ENCODE measurements at places on chromosomes 5 and 9.

DNA sequence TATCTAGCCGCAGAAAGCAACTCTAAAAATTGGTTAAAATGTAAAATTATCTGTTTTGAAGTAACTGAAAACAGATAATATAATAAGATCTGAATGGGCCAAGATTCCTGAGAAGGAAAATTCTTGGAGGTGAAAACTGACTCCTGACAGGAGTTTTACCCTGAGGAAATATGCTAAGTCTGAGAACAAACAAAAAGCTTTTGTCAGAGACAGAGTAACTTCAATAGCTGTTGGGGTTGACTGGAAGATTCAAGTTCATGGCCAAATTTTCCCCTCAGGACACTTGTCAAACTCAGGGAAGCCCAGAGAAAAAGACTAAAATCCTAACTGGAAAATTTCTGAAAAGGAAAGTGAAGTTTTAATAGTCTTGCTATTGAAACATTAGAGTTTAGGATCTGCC is 5.7 kb downstream of the PCDHB4 start:
- no peak for DNase-seq

DNA sequence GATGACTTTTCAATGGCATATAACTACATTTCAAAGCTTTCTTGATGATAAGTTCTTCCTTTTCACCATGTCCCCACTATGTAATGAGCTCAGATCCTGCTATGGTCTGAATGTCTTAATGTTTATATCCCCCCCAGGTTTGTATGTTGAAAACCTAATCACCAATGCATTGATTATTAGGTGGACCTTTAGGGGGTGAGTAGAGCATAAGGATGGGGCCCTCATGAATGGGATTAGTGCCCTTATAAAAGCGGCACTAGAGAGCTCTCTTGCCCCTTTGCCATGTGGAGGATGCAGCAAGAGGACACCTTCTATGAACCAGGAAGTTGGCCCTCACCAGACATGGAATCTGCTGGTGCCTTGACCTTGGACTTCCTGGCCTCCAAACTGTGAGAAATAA is 316.8 kb downstream of the ARHGEF28 start:
- no peak for DNase-seq

DNA sequence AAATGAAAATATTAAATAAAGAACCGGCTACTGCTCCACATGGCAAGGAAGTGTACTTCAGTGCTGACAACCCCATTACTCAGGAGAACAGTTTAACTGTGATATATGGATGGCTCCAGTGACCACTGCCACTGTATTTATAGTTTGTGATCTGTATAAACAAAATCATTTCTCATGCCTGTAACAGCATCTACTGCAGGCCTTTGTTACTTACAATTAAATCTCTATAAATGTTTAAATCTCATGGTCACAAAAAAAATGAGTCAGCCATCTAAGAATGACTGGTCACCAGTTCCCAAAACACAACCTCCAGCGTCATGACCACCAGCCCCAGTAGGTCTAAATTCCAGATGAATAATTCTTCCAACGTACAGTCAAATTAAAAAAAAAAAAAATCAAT is 24.6 kb downstream of the SERINC5 start:
- no peak for DNase-seq

- peak; percentile 88 for DNase-seq
Observed at GRCh38 chr9:134381671-134382516, 55.6 kb downstream of the RXRA start.

GRCh38 chr9:71756753-71757152 is 11.6 kb downstream of the CEMIP2 start:
- DNase-seq, result no peak

DNA sequence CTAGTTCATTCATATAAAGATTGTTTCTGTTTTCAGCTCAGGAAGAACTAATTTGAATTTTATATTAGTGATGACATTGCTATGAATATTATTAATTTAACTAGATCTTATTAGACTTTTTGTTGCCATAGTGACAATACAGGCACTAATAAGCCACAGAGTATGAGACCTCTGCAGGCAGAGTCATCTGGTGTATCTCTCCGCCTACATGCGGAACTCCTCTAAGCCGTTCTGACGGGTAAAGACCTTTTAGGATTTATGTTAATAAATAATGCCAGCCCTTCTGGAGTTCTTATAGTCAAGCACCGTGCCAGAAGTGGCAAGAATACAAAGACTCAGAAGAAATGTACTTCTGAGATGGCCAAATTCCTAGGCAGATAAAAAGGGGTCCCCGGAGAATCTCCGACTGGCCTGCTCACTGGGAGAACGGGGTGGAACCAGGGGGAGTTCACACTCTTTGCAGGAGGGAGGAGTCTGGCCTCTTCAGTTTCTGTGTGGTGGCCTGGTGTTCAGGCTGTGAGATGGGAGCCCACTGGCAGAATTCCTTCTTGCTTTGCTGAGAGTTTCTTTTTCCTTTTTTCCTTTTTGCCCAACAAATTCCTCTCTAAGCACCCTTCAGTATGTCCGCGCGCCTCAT is 85.1 kb upstream of the IL12B start:
- no peak for DNase-seq

DNA sequence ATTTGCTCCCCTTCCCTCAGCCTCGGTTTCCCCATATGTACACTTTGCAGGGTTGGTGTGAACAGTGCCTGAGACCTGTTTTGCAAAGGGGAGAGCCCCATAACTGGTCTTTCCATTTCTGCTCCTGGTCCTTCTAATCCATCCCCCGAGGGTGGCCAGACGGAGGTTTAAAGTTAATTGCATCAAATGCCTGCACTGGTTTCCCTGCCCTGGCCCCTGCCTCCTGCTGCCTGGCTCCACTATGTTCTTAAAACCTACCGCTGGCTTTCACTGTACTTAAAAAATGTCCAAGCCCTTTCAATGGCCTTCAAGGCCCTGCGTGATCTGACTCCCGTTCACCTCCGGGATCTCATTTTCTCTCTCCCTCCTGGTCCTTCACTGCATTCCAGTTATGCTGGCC is 183.0 kb downstream of the RGS3 start:
- no peak for DNase-seq

DNA sequence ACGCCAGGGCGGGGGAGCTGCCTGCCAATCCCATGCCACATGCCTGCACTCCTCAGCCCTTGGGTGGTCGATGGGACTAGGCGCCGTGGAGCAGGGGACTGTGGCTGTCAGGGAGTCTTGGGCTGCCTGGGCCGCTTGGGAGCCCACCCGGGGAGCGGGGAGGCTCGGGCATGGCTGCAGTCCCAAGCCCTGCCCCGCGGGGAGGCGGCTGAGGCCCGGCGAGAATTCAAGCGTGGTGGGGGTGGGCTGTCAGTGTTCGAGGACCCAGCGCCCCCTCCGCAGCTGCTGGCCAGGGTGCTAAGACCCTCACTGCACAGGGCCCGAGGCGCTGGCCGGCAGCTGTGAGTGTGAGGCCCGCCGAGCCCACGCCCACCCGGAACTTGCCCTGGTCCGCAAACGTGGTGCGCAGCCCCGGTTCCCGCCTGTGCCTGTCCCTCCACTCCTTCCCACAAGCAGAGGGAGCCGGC is 83.2 kb upstream of the DMRTA1 start:
- DNase-seq, result peak; percentile 7

GRCh38 chr5:34718516-34718915 is 62.4 kb downstream of the RAI14 start:
- no peak for DNase-seq

GRCh38 chr5:38793099-38793498 is 52.7 kb upstream of the OSMR start:
- DNase-seq, result no peak

GRCh38 chr9:97447001-97447400 is 35.1 kb downstream of the TDRD7 start:
- no peak for DNase-seq

GRCh38 chr5:131587541-131587940 is 47.5 kb downstream of the RAPGEF6 start:
- no peak for DNase-seq

- DNase-seq, result no peak
Observed at GRCh38 chr5:39219437-39219836, at the start of gene FYB1. Gene FYB1 (minus strand): TSS chr5:39219563. CDS start chr5:39202960, 16,603 bp downstream.

- no peak for DNase-seq
Observed at GRCh38 chr5:36651761-36652685, 45.6 kb downstream of the SLC1A3 start.

GRCh38 chr9:35948901-35949318 is 9.0 kb downstream of the OR2S2 start:
- DNase-seq, result no peak

DNA sequence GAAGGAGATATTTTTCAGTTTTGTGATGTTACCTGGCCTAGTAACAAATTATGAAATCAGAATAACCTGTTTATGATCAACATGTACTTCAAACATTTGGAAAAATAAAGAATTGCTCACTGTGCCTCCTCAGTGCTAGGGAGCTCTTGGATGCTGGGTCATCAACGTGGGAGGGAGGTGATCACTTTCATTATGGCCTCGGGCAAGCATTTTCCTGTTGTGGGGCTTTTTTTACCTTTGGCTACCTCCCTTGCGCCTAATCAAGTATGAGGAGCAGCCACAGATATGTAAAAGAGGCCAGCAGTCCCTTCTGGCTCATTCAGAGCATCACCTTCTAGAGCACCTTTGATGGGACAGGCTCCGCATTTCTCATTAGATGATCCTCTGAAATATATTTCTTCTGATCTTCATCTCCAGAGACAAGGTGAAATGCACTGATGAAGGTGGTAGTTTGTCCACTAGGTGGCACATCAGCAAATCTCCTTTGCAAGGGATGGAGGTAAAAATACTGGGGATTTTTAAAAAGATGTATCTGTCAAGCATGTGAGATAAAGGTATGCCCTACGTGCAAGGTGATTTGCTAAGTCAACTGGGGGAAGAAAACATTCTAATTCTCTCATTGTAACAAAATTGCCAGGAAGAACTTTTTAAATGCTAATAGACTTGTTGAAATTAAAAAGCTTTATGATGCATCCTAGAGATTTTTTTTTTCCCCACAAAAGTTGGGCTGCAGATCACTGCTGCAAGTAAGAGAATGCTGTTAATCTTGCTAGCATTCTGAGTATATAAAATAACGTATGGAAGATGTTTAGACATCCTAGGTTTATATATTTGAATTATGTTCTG is 218.2 kb downstream of the MAST4 start:
- DNase-seq, result peak; percentile 72

DNA sequence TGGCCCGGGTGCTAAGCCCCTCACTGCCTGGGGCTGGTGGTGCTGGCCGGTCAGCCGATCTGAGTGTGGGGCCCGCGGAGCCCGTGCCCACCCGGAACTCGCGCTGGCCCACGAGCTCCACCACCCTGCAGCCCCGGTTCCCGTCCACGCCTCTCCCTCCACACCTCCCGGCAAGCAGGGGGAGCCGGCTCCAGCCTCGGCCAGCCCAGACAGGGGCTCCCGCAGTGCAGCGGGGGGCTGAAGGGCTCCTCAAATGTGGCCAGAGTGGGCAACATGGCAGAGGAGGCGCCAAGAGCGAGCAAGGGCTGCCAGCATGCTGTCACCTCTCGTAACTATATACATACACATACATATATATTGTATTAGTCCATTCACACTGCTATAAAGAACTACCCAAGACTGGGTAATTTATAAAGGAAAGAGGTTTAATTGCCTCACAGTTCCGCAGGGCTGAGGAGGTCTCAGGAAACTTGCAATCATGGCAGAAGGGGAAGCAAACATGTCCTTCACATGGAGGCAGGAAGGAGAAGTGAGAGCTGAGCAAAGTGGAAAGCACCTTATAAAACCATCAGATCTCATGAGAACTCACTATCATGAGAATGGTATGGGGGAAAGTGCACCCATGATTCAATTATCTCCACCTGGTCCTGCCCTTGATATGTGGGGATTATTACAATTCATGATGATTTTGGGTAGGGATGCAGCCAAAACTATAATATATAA is 56.8 kb downstream of the LIX1 start:
- no peak for DNase-seq

DNA sequence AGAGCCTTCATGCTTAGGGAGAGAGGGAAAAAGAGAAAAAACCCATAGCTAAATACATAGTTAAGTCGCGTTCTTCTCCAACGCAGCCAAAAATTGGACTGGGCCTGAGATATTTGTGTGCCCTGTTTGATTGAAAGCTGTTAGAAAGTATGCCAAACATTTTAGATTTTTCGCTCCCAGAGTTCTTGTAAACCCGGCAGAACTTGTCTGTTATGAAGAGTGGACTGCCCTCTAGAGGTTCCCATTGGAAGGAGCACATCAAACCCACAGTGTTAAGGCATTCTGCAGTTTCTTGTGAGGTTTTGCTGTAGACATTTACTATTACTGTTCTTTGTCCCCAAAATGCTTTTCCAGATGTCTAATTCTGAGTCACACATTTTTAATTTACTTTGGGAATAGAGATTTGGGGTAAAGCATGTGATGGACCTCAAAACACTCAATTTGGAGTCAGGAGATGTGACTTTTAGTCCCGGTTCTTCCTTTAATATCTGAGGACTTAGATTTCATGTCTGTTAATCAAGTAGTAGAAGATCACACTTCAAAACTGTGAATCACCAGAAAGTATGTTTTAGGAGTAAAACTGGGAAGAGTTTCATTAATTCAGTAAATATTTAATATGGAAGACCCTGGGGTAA is 96.6 kb downstream of the PCSK1 start:
- DNase-seq, result peak; percentile 26

DNA sequence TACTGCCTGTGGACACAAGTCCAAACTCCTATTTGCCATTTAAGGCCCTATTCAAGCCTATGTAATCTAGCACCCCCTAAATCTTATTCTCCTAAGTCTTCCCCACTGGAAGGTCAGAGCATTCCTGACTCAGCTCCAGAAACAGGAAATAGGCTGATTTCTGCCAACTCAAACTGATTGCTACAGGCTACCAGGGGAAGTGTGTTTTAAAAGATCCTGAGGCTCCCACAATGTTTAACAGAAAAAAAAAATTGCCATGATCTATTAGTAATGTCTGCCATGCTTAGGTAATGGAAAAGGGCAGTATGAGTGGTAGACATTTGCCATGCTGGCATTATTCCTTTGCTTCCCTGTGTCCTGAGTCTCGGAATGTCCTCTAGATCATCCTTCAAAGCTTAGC is 65.8 kb upstream of the BRINP1 start:
- no peak for DNase-seq

DNA sequence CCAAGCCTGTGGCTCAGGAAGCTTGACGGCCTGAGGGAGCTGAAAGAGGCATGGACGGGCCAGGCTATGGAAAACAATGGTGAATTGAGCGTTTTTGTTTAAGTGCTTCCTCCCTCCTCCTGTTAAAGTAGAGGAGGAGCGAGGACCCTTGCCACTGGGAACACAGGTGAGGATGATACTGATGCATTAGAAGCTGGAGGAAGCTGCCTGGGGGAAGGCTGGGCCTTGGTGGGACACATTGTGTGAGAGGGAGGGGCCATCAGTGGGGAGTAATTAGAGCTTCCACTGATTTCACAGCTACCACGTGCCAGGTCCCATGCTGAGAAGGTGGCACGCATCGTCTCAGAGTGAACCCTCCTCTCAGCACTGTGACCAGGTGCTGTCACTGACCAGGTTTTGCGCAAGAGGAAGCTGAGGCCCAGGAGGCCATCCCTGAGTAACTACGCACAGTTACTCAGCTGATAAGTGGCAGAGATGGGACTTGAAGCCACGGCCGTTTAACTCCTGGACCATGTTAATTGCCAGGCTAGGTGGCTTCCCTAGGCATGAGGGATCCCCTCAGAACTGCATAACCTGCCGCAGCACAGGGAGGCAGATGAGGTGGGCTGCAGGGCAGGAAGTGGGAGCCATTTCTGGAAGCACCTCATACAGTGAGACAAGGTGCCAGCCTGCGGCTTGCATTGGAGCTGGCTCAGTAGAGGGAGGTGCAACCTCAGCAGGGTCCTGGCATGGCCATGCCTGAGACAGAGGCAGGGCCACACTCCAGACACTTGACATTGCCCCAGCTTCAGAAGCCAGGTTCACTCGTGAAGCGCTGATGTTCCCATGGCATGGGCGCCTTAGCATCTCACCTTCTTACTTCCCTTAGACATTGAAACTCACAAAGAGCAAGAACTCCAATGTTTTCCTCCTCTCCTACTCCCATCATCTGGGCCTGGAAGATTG is 195.3 kb upstream of the MVB12B start:
- DNase-seq, result no peak

- DNase-seq, result peak; percentile 83
Observed at GRCh38 chr5:123438902-123439301, 15.7 kb upstream of the CEP120 start.
